ENCODE measurements at places on chromosomes 5 and 9.

DNA sequence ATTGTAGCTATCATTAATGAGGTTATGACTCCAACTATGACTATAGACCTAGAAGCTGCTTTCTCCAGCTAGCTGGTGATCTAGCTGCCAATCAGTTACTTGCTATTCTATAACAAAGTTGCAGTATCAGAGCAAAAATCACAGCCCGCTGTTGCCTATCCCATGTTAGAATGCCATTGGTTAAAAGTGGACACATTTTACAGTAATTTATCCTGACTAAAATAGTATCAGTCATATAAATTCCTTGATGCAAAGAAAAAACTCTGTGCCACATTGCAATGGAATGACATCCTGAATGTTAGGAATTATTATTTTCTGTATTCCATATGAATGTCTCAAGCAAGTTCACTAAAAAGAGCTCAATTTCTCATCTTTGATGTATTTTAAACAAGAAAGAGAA, 626.5 kb downstream of the PDE4D start:
- DNase-seq: no peak

DNA sequence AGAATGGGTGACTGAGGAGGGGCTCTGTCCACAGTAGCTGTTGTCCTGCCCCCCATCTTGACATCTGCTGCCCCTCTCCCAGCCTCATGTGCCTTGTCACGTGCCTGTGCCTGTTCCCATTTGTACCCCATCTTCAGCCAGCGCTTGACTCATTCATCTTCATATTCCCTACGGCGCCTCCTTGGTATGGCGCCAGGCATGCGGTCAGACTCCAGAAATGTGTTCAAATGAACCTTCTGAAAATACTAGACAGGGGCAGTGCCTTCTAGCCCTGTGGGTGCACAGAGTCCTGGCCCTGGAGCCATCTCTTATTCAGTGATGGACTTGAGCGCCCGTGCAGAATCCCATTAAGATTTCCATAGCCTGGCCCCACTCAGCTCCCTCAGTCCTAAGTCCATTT, 46.2 kb downstream of the CFAP77 start:
- DNase-seq: no peak

GRCh38 chr9:109121232-109121796, 1.6 kb upstream of the TMEM245 start:
- no peak for DNase-seq

GRCh38 chr5:135821802-135822201, 12.7 kb upstream of the SLC25A48 start:
- no peak for DNase-seq

- DNase-seq: no peak
Observed at GRCh38 chr9:78326564-78326963, 29.6 kb downstream of the PSAT1 start.

- no peak for DNase-seq
Observed at GRCh38 chr5:81435023-81435422, 41.1 kb upstream of the ACOT12 start.

- no peak for DNase-seq
Observed at GRCh38 chr5:147874910-147875367, 3.6 kb upstream of the SCGB3A2 start.

DNA sequence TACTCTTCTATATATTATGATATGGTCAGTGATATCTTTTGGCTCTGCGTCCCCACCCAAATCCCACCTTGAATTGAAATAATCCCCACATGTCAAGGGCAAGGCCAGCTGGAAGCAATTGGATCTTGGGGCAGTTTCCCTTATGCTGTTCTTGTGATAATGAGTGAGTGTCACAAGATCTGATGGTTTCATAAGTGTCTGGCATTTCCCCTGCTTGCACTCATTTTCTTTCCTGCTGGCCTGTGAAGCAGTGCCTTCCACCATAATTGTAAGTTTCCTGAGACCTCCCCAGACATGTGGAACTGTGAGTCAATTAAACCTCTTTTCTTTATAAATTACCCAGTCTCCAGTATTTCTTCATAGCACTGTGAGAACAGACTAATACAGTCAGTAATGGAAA, 45.0 kb upstream of the TNC start:
- no peak for DNase-seq

DNA sequence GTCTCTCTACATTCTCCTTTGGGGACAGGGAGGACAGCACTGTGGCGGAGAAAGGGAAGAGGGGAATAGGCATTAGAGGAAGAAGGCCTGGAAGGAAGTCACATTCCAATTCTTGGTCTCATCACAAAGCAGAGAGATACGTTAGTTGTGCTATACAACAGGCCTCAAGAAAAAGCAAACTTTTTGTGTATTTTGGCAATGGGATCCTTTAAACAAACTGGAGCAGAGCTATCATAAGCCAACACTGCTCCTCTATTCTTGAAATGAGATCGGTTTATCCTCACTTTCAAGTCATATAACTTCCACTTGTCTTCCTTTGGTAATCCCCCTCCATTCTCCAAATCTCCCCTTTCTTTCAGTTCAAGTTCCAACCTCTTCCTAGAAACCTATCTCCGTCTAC, 6.5 kb downstream of the DENND1A start:
- no peak for DNase-seq

- no peak for DNase-seq
Observed at GRCh38 chr5:83485842-83486241, 14.3 kb downstream of the VCAN start.

Data from GM18507 (cell line).